ENCODE measurements at places on chromosomes 11 and 22. TPM values are rescaled to one million over a fixed set of nuclear protein-coding genes. Genes with fewer than 3 reads are reported as not detected.

OR52N4 gene
- 0.89 TPM for total RNA-seq

PHETA2 gene
- 1.8 TPM for total RNA-seq

CYB5R2 gene
- total RNA-seq: 0.82 TPM

UPK2 gene
- total RNA-seq: 0.60 TPM

H19 gene
- not detected for total RNA-seq

CECR2 gene
- not detected for total RNA-seq

SAA4 gene
- total RNA-seq: not detected

ANO1 gene
- not detected for total RNA-seq

CST6 gene
- total RNA-seq: not detected

TRIM29 gene
- total RNA-seq: not detected

SYT12 gene
- not detected for total RNA-seq
